Natural killer cell treated with Interleukin-12 subunit alpha and Interleukin-12 subunit beta and Interleukin-15 and Interleukin-18, amount 100 ng/mL, for 72 hours (primary cell): ENCODE measurements at places on chromosomes 7 and 10.

- no peak for DNase-seq
- H3K36me3 ChIP-seq, result no peaks in the 10 kb centered on the region
- no peak overlapping the region for H3K27ac ChIP-seq
- no peaks in the 10 kb centered on the region for H3K4me1 ChIP-seq
- no peak overlapping the region for H3K4me3 ChIP-seq
- no peaks in the 10 kb centered on the region for H3K27me3 ChIP-seq
Measured at GRCh38 chr10:67802767-67803538, 35.0 kb downstream of the DNAJC12 start.

GRCh38 chr7:42746214-42746613 is 165.7 kb downstream of the C7orf25 start:
- no peaks in the 10 kb centered on the region for H3K4me1 ChIP-seq
- H3K36me3 ChIP-seq, result no peaks in the 10 kb centered on the region
- H3K4me3 ChIP-seq, result no peak overlapping the region
- no peak overlapping the region for H3K27ac ChIP-seq
- H3K27me3 ChIP-seq, result no peaks in the 10 kb centered on the region

GRCh38 chr10:728603-729002 is 39.1 kb upstream of the DIP2C start:
- no peaks in the 10 kb centered on the region for H3K4me1 ChIP-seq
- no peak overlapping the region for H3K27ac ChIP-seq
- peaks cover 8% of the 10 kb centered on the region for H3K27me3 ChIP-seq
- no peak overlapping the region for H3K4me3 ChIP-seq
- DNase-seq, result no peak

DNA sequence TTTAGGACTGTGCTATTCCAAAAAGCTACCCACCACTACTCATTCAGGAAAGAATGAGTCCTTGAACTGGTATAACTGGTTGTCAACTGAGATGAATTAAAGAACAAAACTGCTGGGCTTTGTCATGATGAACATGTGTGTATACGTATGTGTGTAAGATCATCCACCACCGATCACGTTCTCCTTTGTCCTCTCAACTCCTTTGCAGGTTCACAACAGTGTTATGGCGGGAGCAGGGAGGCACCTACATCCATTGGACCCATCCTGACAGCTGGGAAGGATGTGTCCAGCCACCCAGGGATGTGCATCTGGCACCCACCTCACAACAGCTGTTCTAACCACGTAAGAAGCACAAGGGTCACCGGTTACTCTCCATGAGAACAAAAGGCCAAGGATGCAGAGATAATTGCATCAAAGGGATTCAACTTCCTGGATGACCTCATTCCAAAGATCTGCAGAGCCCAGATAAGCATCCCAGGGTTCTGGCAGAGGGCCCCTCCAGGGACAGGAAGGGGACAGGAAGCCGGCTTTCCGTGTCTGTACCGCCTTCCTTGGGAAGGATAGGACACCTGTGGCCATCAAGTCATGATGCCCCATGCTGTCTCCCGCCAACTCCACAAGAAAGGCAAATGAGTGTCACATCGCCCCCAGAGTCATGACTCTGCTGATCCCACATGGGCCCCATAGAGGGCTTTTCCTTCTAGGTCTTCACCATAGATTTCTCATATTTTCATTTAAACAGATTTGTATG is 66.1 kb downstream of the STEAP1B start:
- no peak for DNase-seq
- H3K4me3 ChIP-seq, result no peak overlapping the region
- H3K4me1 ChIP-seq, result no peaks in the 10 kb centered on the region
- H3K36me3 ChIP-seq, result no peaks in the 10 kb centered on the region
- no peak overlapping the region for H3K27ac ChIP-seq

DNA sequence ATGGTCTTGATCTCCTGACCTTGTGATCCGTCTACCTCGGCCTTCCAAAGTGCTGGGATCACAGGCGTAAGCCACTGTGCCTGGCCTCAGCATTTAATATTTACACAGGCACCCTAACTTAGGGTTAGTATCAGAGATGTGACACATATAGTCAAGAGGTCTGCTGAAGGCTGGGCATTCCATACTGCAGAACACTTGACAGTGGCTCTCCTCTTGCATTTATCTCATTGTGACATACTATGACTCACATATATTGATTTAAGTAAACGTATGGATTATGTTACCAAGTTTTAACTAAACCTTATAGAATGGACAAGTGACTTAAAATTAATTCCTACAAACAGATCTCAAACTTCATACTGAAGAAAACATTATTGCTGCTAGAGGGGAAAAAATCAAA is 36.6 kb downstream of the BRAF start:
- no peaks in the 10 kb centered on the region for H3K36me3 ChIP-seq
- no peak overlapping the region for H3K27ac ChIP-seq
- no peaks in the 10 kb centered on the region for H3K27me3 ChIP-seq
- no peak overlapping the region for H3K4me3 ChIP-seq

DNA sequence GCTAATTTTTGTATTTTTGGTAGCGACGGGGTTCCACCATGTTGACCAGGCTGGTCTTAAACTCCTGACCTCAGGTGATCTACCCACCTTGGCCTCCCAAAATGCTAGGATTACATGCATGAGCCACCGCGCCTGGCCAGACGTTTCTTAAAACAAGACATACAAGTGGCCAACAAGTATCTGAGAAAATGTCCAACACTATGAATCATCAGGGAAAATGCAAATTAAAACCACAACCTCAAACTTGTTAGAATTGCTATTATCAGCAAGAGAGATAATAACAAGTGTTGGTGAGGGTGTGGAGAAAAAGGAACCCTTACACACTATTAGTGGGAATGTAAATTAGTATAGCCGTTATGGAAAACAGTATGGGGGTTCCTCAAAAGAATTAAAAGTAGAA is 148.6 kb downstream of the SUGCT start:
- H3K36me3 ChIP-seq, result no peaks in the 10 kb centered on the region
- no peaks in the 10 kb centered on the region for H3K4me1 ChIP-seq
- no peaks in the 10 kb centered on the region for H3K27me3 ChIP-seq
- H3K4me3 ChIP-seq, result no peak overlapping the region
- H3K27ac ChIP-seq, result no peak overlapping the region

DNA sequence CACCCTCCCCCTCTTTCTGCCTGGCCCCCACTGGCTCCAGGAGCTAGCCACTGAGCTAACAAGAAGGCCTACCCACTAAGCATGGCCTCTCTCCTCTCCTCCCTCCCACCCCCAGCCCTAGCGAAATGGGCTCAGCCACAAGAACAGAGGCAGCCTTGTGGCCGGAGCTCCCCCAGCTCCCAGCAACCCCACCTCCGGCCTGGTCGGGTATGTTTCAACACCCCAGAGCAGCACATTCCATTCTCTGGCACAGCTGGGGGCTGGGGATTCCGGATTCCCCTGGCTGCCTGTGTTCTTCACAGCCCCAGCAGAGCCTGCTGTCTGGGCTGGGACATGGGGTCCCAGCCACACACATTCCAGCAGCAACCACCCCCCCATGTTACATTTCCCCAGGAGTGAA is 9.0 kb downstream of the SFRP5 start:
- no peak overlapping the region for H3K27ac ChIP-seq
- no peaks in the 10 kb centered on the region for H3K27me3 ChIP-seq
- no peak overlapping the region for H3K4me3 ChIP-seq
- H3K4me1 ChIP-seq, result peaks cover 2% of the 10 kb centered on the region
- no peak for DNase-seq

- DNase-seq, result no peak
- no peak overlapping the region for H3K27ac ChIP-seq
- H3K4me3 ChIP-seq, result no peak overlapping the region
- H3K36me3 ChIP-seq, result no peaks in the 10 kb centered on the region
Measured at GRCh38 chr7:33590916-33591315, 314.4 kb upstream of the BMPER start.

- no peaks in the 10 kb centered on the region for H3K4me1 ChIP-seq
- H3K27me3 ChIP-seq, result no peaks in the 10 kb centered on the region
- no peak for DNase-seq
- H3K36me3 ChIP-seq, result no peaks in the 10 kb centered on the region
Measured at GRCh38 chr7:42414941-42415505, 178.0 kb upstream of the GLI3 start.

- peaks cover 12% of the 10 kb centered on the region for H3K36me3 ChIP-seq
- H3K4me1 ChIP-seq, result no peaks in the 10 kb centered on the region
- H3K4me3 ChIP-seq, result no peak overlapping the region
Measured at GRCh38 chr7:99359465-99360154, 14.9 kb upstream of the ARPC1B start.

GRCh38 chr7:129123510-129123857 is 21.0 kb upstream of the TSPAN33 start:
- DNase-seq, result no peak
- H3K36me3 ChIP-seq, result peaks cover 15% of the 10 kb centered on the region
- H3K27me3 ChIP-seq, result peaks cover 4% of the 10 kb centered on the region
- peak overlapping the region; percentile 65 for H3K4me3 ChIP-seq
- peaks cover 46% of the 10 kb centered on the region for H3K4me1 ChIP-seq

DNA sequence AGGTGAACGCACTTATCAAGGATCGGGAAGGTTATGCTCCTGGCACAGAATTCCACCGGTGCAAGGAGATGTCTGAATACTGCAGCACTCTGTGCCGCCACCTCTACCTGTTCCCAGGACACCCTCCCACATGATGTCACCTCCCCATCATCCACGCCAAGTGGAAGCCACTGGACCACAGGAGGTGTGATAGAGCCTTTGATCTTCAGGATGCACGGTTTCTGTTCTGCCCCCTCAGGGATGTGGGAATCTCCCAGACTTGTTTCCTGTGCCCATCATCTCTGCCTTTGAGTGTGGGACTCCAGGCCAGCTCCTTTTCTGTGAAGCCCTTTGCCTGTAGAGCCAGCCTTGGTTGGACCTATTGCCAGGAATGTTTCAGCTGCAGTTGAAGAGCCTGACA is 11.0 kb upstream of the CLCN1 start:
- H3K4me3 ChIP-seq, result no peak overlapping the region
- peaks cover 32% of the 10 kb centered on the region for H3K4me1 ChIP-seq
- no peaks in the 10 kb centered on the region for H3K27me3 ChIP-seq
- no peak for DNase-seq
- H3K36me3 ChIP-seq, result peaks cover 69% of the 10 kb centered on the region

DNA sequence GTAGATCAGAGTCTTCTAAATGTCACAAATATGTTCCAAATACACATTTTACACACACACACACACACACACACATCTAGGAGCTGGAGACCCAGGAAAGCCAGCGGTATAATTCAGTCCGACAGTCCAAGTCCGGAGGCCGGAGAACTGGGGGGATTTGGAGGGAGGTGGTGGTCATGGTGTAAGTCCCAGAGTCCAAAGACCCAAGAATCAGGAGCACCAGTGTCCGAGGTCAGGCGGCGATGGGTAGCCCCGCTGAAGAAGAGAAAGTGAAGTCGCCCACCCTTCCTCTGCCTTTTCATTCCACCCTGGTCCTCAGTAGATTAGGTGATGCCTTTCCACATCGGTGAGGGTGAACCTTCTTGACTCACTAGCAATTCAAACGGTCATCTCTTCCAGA is 154.8 kb downstream of the CAMK1D start:
- H3K4me3 ChIP-seq, result no peak overlapping the region
- no peaks in the 10 kb centered on the region for H3K27me3 ChIP-seq
- DNase-seq, result no peak
- H3K27ac ChIP-seq, result no peak overlapping the region
- H3K4me1 ChIP-seq, result peaks cover 49% of the 10 kb centered on the region
- no peaks in the 10 kb centered on the region for H3K36me3 ChIP-seq

DNA sequence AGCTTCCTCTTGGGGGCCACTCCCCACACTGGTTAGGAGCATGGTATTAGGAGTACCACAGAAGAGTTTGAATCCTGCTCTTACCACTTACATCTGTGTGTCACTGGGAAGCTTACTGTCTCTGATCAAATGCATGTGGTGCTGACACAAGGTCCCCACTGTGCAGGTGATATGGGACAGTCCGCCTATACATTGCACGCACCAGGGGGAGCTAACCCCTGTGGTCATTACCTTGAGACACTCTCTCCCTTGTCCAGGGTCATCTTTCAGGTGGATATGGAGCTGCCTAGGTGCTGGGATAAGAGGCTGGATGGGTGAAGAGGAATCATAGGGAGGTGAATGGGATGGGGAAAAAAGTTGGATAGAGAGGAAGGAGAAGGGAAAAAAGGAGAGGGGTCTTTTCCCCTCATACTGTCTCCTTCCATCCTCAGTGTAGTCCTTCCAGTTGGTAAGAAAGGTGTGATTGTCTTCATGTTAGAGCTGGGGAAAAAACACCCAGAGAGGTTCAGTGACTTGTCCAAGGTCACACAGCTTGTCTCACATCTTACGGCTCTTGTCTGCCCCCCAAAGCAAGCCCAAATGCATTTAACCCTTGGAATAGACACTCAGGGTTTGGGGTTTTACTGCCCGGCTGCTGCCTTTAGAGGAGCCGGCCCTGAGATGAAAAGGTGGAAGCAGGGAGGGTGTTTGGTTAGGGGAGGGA is 125.9 kb downstream of the CDH23 start:
- H3K27ac ChIP-seq, result no peak overlapping the region
- DNase-seq, result no peak
- H3K4me1 ChIP-seq, result no peaks in the 10 kb centered on the region
- H3K4me3 ChIP-seq, result no peak overlapping the region
- no peaks in the 10 kb centered on the region for H3K36me3 ChIP-seq
- H3K27me3 ChIP-seq, result no peaks in the 10 kb centered on the region
